ENCODE measurements at places on chromosomes 1 and 21. TPM values are rescaled to one million over a fixed set of nuclear protein-coding genes. Genes with fewer than 3 reads are reported as not detected.

RNU1-3 gene
- total RNA-seq: 3,593 TPM

DNA sequence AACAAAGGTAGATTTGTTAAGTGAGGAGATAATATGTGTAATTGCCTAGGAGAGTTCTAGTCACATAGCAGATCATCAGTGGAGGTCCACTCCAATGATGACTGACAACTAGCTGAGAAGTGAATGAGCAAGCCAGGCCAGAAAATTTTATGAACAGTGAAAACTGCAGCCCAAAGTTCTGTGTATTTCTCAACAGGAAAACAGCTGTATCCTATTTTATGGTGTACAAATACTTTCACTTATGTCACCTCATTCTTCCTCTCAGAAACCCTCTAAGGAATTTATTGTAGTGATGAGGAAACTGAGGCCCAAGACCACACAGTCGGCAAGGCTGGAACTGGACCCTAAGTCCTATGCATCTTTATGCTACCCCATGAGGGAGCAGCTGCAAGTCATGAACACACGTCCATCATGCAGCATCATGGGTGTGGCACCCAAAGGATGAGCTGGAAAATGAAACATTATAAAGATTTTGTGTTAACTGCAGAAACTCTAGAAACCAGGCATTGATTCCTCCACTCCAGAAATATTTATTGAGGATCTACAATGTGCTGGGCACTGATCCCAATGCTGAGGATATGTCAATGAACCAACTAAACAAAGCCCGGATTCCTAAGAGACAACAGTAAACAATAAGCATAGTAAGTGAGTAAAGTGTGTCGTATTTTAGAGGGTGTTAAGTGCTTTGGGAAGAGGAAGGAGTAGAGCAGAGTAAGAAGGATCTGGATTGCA, 99.5 kb upstream of the DUSP10 start:
- no peak overlapping the region for H3K4me3 ChIP-seq
- no peaks in the 10 kb centered on the region for H3K36me3 ChIP-seq
- no peak overlapping the region for H3K27ac ChIP-seq
- peaks cover 6% of the 10 kb centered on the region for H3K4me1 ChIP-seq
- H3K27me3 ChIP-seq: no peaks in the 10 kb centered on the region

GRCh38 chr21:29645666-29646553, 293.9 kb downstream of the GRIK1 start:
- no peaks in the 10 kb centered on the region for H3K27me3 ChIP-seq
- H3K4me1 ChIP-seq: no peaks in the 10 kb centered on the region
- no peaks in the 10 kb centered on the region for H3K36me3 ChIP-seq
- no peak overlapping the region for H3K27ac ChIP-seq

MYBPHL gene
- total RNA-seq: not detected

DNA sequence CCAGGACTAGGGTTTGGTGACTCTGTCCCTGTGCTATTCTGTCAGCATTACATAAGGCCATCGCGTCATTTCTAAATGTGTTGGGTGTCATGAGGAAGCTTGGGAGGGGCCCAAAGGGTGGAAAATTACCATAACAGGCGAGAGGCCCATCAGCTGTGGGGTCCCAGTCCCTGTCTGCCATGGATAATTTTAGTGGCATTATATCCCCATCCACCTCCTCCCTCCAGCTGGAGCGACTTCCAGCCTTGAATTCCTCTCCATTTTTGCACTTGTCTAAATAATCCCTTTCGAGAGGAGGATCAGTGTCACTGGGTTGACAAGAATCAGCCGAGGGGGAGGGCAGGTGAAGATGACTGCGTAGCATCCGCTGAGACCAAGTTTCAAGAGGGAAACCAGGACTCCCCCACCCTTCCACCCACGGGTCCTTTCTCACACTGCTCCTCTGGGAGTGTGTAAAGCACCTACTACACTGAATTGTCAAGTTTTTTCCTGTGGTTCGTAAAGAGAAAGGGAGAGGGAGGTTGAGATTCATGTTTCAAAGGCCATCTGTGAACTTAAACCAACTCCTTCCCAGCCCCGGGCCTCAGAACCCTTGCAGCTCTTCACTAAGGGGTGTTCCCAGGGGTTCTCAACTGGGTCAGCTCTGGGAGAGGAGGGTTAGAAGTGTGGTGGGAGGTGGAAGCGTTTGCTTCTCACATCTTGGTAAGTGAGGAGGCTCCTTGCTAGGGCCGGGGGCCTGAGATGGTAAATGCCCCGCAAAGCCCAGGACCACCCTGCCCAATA, 29.2 kb downstream of the VASH2 start:
- no peaks in the 10 kb centered on the region for H3K36me3 ChIP-seq
- H3K27ac ChIP-seq: no peak overlapping the region
- H3K4me1 ChIP-seq: peaks cover 23% of the 10 kb centered on the region
- H3K27me3 ChIP-seq: no peaks in the 10 kb centered on the region
- H3K4me3 ChIP-seq: no peak overlapping the region
- DNase-seq: no peak

GRCh38 chr1:147640553-147641165, 29.7 kb downstream of the ACP6 start:
- no peak overlapping the region for H3K4me3 ChIP-seq
- peaks cover 10% of the 10 kb centered on the region for H3K36me3 ChIP-seq
- no peak overlapping the region for H3K27ac ChIP-seq
- no peaks in the 10 kb centered on the region for H3K4me1 ChIP-seq
- peak; percentile 74 for DNase-seq
- no peaks in the 10 kb centered on the region for H3K27me3 ChIP-seq

GRCh38 chr1:179082333-179082998, 596 bp downstream of the TOR3A start:
- DNase-seq: no peak
- H3K27ac ChIP-seq: peak overlapping the region; percentile 44
- no peaks in the 10 kb centered on the region for H3K27me3 ChIP-seq
- H3K4me1 ChIP-seq: peaks cover 36% of the 10 kb centered on the region

GRCh38 chr1:19260211-19261138, 8.9 kb downstream of the MRTO4 start:
- no peak overlapping the region for H3K27ac ChIP-seq
- no peaks in the 10 kb centered on the region for H3K4me1 ChIP-seq
- peaks cover 14% of the 10 kb centered on the region for H3K36me3 ChIP-seq
- DNase-seq: no peak

- no peak overlapping the region for H3K27ac ChIP-seq
- peaks cover 66% of the 10 kb centered on the region for H3K4me1 ChIP-seq
- H3K27me3 ChIP-seq: no peaks in the 10 kb centered on the region
- DNase-seq: no peak
- H3K36me3 ChIP-seq: peaks cover 3% of the 10 kb centered on the region
These were observed 49.7 kb downstream of the S100B start for GRCh38 chr21:46555225-46555617.

GRCh38 chr1:206472454-206472853, 2.2 kb downstream of the IKBKE start:
- H3K4me3 ChIP-seq: peak overlapping the region; percentile 98
- no peaks in the 10 kb centered on the region for H3K27me3 ChIP-seq
- H3K27ac ChIP-seq: peak overlapping the region; percentile 68
- H3K4me1 ChIP-seq: peaks cover 30% of the 10 kb centered on the region
- peaks cover 18% of the 10 kb centered on the region for H3K36me3 ChIP-seq
- DNase-seq: peak; percentile 21

DNA sequence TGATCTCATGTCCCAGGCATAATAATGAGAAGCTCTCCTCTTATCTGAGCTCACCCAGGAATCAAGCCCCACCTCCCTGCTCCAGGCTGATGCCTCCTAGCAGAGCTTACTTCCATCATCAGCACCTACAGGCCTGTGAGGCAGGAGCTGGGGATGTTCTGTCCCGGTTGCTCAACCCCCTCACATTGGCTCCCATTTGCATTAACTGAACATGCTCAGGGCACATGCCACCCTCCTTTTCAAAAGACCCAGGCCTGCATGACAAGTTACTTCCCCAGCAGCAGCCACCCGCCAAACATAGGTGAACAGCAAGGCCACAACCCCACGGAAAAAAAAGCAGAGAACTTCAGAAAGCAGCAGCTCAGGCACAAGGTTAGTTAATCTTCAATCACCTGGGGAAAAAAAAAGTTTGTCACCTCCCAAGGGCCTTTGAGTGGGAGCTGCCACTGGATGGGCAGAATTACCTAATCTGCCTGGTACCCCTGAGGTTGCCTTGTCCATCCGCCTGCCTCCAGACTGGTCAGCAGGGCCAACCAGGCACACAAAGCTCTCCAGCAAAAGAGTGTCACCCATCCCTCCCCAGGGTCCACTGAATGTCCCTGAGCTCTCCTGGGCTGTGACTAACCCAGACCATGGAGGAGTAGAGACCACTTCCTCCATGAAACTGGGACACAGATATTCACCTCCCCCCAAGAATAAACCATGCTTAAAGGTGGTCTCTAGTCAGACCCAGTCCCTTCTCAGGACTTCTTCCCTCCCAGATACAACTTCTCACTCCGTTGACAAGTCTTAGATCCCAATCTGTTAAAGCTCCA, 4.4 kb downstream of the KCNN3 start:
- H3K36me3 ChIP-seq: no peaks in the 10 kb centered on the region
- peaks cover 16% of the 10 kb centered on the region for H3K4me1 ChIP-seq
- H3K4me3 ChIP-seq: no peak overlapping the region
- no peak for DNase-seq
- H3K27ac ChIP-seq: no peak overlapping the region
- H3K27me3 ChIP-seq: peaks cover 75% of the 10 kb centered on the region

- no peaks in the 10 kb centered on the region for H3K36me3 ChIP-seq
- DNase-seq: no peak
- H3K27ac ChIP-seq: peak overlapping the region; percentile 47
- H3K27me3 ChIP-seq: no peaks in the 10 kb centered on the region
- H3K4me1 ChIP-seq: peaks cover 38% of the 10 kb centered on the region
These were observed 33.4 kb upstream of the GPR153 start for GRCh38 chr1:6294080-6294889.

DNA sequence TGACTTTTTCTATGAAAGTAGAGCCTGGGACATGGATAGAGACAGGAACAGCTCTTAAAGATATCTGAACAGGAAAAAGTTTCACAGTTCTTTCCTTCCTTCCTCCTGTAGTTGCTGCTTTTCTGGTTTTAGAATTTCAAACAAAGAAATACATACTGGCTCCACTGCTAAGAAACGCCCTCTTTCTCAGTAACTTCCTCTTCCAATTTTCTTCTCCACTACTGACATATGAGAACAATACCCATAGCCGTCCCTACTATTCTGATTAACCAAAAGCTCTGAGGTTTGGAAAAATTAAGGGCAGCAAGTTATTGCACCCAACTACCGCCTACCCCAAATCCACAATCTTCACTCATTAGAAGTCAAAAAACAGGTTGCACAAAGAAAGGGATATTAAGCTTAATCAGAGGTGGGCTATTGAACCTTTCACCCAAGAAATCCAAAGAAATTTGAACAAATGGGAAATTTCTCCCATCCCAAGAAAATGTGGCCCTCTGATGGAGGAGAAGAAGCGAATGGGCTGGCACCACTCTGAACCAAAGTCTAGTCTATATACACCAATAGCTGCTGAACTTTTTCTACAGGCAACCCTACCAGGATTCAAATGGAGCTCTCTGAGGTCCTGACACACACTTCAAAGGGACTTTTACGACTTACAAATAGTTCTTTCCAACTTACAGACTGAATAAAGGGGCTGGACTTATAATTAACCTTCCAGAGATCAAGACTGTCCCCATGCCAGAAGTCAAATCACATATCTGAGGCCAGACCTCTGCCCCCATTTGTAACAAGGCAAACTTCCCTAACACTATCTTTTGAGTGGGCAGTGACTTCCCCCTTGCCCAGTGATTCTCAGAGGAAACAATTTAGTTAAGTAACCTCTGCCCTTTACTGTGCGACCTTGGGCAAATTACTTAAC, 1.7 kb downstream of the WASF2 start:
- H3K4me1 ChIP-seq: peaks cover 43% of the 10 kb centered on the region
- no peak for DNase-seq
- H3K27me3 ChIP-seq: no peaks in the 10 kb centered on the region
- peak overlapping the region; percentile 82 for H3K4me3 ChIP-seq
- no peaks in the 10 kb centered on the region for H3K36me3 ChIP-seq

EFNA3 gene
- total RNA-seq: not detected

GRCh38 chr21:44065428-44065827, 41.8 kb upstream of the PWP2 start:
- no peaks in the 10 kb centered on the region for H3K27me3 ChIP-seq
- peak overlapping the region; percentile 92 for H3K27ac ChIP-seq
- H3K4me3 ChIP-seq: no peak overlapping the region
- H3K36me3 ChIP-seq: peaks cover 70% of the 10 kb centered on the region

DNA sequence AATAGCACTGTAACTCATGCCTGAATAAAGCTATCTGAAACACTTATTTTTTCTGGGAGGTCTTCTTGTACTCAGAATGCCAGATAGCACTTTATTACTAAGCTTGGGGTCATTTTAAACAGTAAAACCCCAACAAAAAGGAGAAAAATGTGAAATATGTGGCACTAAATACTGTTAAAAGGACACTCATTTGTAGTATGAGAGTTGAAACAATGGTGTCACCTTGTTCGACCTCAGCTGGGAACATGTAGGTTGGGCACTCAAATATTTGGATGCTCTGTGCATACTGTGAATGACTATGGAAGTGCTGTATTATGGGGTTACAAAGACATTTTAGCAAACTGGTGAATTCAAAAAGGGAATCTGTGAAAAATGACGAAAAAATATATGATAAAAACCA, 53.9 kb downstream of the SELENOF start:
- no peak overlapping the region for H3K27ac ChIP-seq
- H3K27me3 ChIP-seq: no peaks in the 10 kb centered on the region
- H3K4me3 ChIP-seq: no peak overlapping the region
- DNase-seq: no peak
- H3K4me1 ChIP-seq: no peaks in the 10 kb centered on the region

DNA sequence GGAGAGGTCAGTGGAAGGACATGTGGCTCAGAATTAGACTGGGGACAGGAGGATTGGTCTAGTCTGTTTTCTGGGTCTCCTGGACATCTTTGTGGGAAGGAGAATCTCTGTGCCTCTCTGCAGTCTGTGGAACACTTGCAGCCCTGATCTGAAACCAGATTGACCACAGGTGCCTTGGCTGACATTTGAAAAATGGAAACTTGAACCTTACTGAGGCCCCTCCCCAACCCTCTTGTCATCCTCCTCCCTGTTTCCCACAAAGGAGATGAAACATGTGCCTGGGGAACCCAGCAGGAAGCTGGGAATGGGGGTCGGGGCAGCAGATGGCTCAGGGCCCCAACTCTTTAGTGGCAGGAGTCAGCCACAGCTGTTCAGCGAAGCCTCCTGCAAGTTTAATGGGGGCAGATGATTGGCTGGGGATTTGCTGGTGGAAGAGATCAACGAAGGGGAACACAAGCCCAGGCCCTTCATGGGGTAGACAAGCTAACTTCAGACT, 18.1 kb downstream of the VASH2 start:
- H3K4me3 ChIP-seq: no peak overlapping the region
- H3K27me3 ChIP-seq: no peaks in the 10 kb centered on the region
- DNase-seq: no peak
- H3K4me1 ChIP-seq: no peaks in the 10 kb centered on the region
- H3K36me3 ChIP-seq: no peaks in the 10 kb centered on the region

GRCh38 chr1:212692774-212693644, 6.6 kb downstream of the BATF3 start:
- no peak overlapping the region for H3K27ac ChIP-seq
- DNase-seq: no peak
- peaks cover 4% of the 10 kb centered on the region for H3K4me1 ChIP-seq
- no peaks in the 10 kb centered on the region for H3K36me3 ChIP-seq

All from T-cell (primary cell).